ENCODE measurements at places on chromosomes 16 and 17.
A peak's percentile ranks its signal among the peaks of the same experiment; 100 is the strongest.

- DNase-seq = peak; percentile 25
These were observed 13.0 kb downstream of the AIPL1 start for GRCh38 chr17:6421700-6422604.

GRCh38 chr17:74117999-74118421, 85.5 kb upstream of the RPL38 start:
- no peak for DNase-seq

DNA sequence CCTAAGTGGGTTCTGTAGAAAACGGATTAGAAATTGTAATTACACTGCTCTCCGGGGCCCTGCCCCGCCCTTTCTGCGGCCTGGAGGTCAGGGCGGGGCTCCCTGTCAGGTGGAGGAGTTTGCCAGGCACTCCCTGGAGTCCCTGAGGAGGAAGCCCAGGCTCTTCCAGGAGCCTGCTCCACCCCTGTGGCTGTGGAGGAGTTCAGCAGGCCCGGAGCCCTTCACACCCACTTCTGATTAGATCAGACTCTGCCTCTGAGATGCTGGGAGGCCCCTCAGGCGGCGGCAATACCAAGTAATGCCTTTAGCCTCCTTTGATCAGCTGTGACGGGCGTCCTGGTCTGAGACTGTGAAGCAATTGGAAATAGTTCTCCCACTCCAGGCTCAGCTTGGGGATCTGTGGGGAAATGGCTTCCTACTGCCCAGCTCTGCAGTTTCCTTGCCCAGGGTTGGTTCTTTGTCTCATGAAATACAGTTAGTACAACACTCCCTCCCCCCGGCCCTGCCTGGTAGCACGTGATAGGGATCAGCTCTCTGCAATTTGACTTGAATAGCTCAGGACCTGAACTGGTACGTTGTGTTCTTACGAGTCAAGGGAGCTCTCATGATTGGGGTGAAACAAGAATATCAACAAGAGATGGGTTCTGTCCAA, 22.3 kb downstream of the BAIAP2 start:
- DNase-seq = peak; percentile 67

- DNase-seq = no peak
These were observed 40.3 kb downstream of the FOXL1 start for GRCh38 chr16:86618431-86619238.

- DNase-seq = no peak
These were observed 10.0 kb downstream of the C1QTNF1 start for GRCh38 chr17:79033741-79034501.

DNA sequence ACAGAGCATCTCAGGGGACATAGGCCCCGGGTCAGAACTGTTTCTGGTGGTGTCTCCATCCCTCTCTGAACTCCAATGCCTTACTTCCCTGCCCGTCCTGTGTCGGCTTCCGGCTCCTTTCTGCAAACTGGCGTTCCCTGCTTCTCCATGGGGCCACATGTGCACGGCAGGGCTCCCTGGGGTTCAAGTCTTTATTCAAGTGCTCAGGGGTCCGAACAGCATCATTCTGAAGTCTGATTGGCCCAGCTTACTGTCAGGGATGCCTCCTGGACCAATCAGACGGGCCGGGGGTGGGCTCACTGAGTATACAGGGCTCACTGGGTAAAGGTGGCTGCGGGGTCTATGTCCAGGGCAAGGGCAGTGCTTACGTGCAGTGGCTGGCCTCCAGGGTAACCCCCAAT, 17.1 kb downstream of the C16orf82 start:
- DNase-seq = no peak

DNA sequence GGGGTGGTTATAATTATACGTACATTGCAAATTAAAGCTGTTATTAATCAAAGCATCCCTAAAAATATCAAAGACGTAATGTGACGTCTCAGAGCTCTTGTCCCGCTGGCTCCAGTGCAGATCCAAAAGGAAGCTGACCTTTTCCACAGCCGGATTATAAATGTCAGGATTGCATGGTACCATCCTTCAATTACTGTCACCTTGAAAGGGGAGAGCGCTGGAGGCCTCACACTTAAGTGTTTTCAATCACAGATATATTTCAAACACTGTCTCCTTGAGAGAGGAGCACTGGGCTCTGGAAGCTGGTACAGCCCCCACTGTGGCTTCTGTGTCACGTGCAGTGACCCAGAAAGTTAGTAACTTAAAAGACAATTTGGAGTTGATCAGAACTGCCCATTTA, 94.2 kb downstream of the AIPL1 start:
- DNase-seq = no peak

DNA sequence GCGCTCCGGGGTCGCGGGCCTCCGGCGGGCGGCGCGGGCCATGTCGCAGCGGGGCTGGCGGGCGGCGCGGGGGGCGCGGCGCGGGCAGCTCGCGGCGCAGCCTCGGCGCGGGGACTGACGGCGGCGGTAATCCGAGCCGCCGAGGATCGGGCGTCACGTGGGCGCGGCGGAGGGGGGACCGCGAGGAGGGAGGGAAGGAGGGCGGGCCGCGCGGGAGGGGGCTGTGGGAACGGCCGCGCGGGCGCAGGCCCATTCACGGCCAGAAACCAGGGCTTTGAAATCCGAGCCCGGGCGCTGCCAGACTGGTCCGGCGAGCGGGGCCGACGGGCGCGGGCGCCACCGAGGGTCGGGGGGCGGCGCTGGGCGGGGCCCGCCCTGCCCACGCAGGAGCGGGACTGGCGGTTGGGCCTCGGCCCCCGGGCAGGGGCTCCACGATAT, at the start of gene MTSS2:
Gene MTSS2, minus strand, starts transcription at position 116 of the 438 bp plus-strand sequence. CDS start 262 bp downstream, outside the sequence.
- DNase-seq = peak; percentile 32
